ENCODE measurements at places on chromosomes 6 and 20.

GRCh38 chr6:40444312-40444711 lies 142.9 kb downstream of the LRFN2 start:
- DNase-seq: no peak

DNA sequence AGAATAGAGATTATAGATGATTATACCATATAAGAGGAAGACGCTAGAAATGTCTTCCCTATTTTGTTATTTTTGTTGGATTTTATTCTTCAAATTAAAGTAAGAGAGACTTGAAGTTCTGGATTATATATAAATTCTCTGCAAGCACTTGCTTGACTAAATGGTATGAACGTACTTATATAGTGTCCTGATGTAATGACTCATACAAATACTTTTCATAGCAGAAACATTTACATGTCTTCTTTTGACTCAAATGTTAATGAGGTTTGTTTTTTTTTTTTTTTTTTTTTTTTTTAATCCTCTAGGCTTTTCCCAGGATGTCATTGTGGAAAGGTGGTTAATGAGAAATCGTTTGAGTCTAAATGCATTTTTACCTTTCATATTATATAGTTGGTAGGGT lies 55.0 kb downstream of the PDE7B start:
- no peak for DNase-seq

- no peak for DNase-seq
Observed at GRCh38 chr20:3378138-3378537, 29.3 kb downstream of the DNAAF9 start.

GRCh38 chr6:67896476-67896875 lies 738.6 kb upstream of the ADGRB3 start:
- DNase-seq: no peak

- no peak for DNase-seq
Observed at GRCh38 chr20:59178983-59179595, 15.5 kb downstream of the ZNF831 start.

GRCh38 chr6:116004841-116005815 lies 55.6 kb downstream of the FRK start:
- DNase-seq: no peak

- DNase-seq: no peak
Observed at GRCh38 chr20:50020288-50020687, 37.5 kb downstream of the SNAI1 start.

- no peak for DNase-seq
Observed at GRCh38 chr20:13402171-13402760, 181.2 kb downstream of the ISM1 start.

GRCh38 chr6:2798586-2799134 lies 33.5 kb downstream of the WRNIP1 start:
- DNase-seq: no peak

GRCh38 chr20:22866812-22867341 lies 168.2 kb upstream of the SSTR4 start:
- DNase-seq: no peak

- no peak for DNase-seq
Observed at GRCh38 chr6:33392595-33392948, 949 bp downstream of the KIFC1 start.

GRCh38 chr6:75169689-75170586 lies 35.9 kb downstream of the COL12A1 start:
- DNase-seq: no peak

- DNase-seq: no peak
Observed at GRCh38 chr6:119444642-119445557, 95.3 kb upstream of the MAN1A1 start.

- no peak for DNase-seq
Observed at GRCh38 chr6:168127384-168127868, 48.4 kb upstream of the FRMD1 start.

DNA sequence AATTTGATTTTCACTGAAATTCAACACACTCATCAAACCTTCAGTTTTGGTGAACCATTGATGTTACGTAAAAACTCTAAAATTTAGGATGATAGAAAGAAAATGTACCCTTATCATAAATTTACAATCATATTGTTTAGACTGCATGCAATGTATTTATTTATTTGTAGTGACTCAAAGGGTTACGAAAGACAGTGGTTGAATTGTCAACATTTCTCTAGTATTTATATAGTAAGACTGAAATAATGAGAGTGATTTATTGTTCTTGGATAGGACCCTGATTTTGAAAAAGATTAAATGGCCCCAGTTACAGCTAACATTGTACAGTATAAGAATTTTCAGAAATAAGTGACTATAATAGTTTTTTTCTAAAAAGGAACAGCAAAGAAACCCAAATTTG lies 591.5 kb downstream of the RFPL4B start:
- no peak for DNase-seq

- no peak for DNase-seq
Observed at GRCh38 chr20:4814696-4815252, 93.1 kb downstream of the PRND start.

DNA sequence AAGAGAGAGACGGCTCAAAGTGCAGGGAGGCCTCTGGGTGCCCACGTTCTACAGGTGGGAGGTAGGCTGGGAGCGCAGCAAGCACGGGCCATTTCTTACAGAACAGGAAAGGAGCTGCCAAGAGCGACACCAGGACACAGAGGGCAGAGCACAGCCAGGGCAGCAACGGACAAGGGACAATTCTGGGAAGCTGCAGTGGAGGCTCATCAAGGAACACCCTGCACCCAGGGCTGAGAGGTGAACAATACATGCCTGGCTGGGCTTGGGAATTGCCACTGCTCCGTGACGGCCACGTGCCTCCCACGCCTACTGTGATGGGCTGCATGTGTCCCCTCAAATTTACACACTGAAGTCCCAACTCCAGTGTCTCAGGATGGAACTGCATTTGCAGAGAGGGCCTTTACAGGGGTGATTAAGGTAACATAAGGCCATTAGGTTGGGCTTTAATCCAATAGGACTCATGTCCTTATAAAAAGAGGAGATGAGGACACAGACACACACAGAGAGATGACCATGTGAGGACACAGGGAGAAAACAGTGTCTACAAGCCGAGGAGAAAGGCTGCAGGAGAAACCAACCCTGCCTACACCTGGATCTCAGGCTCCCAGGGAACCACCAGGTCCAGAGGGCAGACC lies 13.6 kb downstream of the SERPINB6 start:
- no peak for DNase-seq

DNA sequence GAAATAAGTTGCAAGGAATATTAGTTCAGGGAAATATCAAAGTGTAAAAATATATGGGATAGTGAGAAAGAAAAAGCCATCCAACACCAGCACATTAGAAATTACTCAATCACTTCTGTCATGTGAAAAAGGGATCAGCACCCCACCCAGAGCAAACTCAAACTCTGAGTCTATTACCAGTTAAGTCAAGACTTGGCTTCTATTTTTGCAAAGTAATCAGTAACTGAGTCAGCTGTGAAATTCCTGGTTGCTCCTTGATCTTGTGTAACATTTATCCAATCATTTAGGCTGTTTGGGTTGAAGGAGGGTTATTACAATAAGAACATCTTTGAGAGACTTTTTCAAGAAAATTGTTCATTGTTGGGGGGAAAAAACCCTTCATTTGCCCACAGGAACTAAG lies 51.2 kb downstream of the SLC22A23 start:
- no peak for DNase-seq

DNA sequence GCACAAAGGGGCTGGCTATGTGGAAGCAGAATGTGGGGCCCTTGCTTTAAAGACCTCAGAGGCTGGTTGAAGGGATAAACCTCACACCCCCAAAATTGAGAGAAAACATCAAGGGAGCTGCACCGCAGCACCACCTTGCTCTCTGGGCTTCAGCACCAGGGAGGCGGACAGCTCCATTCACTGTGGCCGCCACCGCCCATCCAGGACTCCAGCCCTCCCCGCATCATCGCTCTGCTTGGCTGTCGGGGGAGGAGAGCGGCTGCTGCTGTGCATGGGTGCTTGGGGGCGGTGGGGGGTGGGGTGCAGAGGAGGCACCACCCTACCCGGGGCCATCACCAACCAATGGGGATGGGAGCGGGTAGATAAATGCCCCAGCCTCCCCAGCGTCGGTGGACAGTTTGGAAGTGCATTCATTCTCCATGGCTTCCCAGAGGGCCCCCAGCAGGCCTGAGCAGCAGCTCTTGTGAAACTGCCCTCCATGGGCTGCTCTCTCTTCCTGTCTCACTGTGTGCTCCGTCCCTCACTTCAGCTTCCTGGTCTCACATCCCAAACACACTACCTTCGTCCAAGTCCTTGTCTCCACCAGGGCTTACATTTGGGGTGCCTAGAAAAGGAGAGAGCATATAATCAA lies 75.7 kb upstream of the BHLHE23 start:
- no peak for DNase-seq

GRCh38 chr6:160430203-160430602 lies 82.0 kb downstream of the SLC22A3 start:
- DNase-seq: no peak

- DNase-seq: no peak
Observed at GRCh38 chr6:168232062-168232461, 87.5 kb downstream of the DACT2 start.

DNA sequence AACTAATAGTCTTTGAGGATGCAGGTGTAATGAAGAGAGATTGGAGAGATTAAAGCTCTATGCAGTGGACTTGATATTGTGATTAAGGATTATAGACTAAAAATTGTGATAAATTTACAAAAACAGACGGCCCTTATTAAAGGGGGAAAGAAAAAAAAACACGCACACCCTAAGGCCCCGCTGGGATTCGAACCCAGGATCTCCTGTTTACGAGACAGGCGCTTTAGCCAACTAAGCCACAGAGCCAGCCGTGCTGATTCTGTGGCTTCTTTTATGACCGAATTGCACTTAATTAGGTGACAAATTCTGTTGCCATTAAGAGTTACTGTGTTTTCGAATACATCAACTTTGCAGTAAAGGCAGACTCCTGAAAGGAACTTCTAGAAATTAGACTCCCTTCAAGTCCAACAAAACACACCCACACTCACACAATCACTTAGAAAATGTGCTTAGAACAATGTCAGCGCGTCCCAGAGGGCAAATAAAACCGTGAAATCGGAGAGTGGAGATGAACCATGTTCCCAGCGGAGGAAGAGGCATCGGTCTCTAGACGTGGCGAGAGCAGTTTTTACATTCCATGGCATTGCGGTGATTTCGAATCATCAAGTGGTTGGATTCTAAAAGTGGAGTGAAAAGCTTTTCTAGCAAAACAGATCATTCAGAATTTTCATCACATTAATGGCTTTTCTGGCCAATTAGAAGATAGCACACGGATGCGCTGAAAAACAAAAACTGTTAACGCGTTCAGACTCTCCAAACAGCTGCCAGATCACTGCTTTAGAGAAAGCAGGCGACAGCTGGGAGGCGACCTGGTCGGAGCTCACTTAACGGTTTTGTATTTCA lies 122.6 kb downstream of the GPX5 start:
- DNase-seq: peak; percentile 71

GRCh38 chr20:47785854-47786764 lies 828 bp upstream of the SULF2 start:
- peak; percentile 84 for DNase-seq

GRCh38 chr6:33633462-33634158 lies 12.5 kb downstream of the ITPR3 start:
- DNase-seq: no peak

DNA sequence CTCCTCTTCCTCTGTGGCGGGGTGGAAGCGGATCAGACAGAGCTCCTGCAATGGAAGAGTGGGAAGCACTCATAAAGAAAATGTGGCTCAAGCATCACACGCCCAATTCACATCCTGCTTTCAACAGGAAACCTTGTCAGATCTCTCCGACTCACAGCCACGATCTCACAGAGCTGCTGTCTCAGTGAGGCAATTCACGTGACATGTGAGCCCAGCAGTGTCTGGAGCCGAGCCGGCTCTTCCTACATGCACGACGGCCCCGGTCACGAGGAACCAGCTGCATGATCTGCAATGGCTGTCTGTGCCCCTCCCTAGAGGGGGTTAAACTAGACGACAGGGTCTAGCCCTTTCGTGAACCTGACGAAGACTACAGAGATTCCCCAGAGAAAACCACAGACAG lies 29.5 kb upstream of the TCFL5 start:
- no peak for DNase-seq

GRCh38 chr6:44409207-44409794 lies 21.8 kb downstream of the CDC5L start:
- DNase-seq: no peak

- no peak for DNase-seq
Observed at GRCh38 chr20:14816471-14816870, 479.1 kb upstream of the FLRT3 start.

DNA sequence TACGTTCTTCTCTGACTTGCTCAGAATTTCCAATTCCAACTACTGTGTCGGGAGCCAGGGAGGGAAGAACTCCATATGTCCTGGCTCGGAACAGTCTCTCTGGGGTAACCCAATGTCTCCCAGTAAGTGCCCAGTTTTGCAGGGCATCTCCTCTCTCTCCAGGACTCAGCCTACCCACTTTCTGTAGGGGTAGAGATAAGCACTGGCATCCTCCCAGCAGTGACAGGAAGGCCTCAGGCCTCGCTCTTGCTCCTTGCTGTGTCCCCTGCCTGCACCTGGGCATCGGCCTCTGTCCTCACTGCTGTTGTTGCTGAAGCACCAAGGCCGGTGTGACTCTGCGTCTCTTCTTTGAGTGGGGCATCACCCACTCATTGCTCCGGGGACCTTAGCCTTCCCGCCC lies 388.9 kb upstream of the JARID2 start:
- no peak for DNase-seq
